Ovary (tissue), 10 donors: ENCODE measurements at places on chromosomes 16 and 17. TPM values are rescaled to one million over a fixed set of nuclear protein-coding genes. Genes with fewer than 3 reads are reported as not detected.

- no peak for DNase-seq
Observed at GRCh38 chr16:84513123-84513522, 8.7 kb upstream of the MEAK7 start.

- no peak for DNase-seq
Observed at GRCh38 chr17:64157669-64158180, 27.8 kb upstream of the ERN1 start.

DNA sequence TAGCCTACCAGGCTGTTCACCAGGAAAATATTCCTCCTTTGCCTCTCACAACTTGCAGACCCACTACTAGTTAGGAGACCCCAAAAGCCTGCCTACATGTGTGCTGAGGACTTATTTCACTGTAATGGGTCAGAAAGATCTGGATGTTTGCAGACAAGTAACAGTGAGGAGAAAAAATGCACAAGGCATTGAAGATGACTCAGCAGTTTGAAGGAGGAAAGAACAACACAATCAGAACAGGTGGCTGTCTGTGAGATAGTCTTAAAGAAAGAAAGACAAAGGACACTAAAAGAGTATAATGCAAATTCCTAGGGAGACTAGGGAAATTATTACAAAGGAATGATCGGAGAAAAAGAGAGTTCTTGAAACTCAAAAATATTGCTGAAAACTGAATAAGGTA lies 69.0 kb downstream of the ANKFN1 start:
- no peak for DNase-seq

GRCh38 chr16:88687254-88687576 lies 908 bp upstream of the SNAI3 start:
- DNase-seq: no peak

DNA sequence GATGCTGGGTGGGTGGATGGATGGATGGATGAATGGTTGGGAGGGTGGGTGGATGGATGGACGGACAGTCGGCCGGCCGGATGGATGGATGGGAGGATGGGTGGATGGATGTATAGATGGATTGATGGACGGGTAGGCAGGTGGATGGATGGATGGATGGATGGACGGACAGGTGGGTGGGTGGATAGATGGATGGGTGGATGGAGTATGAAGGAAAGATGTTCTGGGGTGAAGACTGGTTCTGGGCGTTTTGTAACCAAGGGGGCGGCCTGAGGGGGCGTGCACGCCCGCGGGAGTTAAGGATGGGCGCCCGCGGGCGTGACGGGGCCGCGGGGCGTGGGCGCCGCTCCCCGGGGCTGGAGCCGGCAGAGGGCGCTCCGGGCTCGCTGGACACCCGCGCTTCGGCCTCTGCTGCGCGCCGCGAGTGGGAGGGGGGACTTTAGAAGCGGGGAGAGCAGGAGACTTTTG lies at the start of gene NECAB2:
Gene NECAB2 (plus strand): TSS at position 407 of the 468 bp plus-strand sequence. CDS start 405 bp downstream, outside the sequence.
- DNase-seq: peak; percentile 71

DNA sequence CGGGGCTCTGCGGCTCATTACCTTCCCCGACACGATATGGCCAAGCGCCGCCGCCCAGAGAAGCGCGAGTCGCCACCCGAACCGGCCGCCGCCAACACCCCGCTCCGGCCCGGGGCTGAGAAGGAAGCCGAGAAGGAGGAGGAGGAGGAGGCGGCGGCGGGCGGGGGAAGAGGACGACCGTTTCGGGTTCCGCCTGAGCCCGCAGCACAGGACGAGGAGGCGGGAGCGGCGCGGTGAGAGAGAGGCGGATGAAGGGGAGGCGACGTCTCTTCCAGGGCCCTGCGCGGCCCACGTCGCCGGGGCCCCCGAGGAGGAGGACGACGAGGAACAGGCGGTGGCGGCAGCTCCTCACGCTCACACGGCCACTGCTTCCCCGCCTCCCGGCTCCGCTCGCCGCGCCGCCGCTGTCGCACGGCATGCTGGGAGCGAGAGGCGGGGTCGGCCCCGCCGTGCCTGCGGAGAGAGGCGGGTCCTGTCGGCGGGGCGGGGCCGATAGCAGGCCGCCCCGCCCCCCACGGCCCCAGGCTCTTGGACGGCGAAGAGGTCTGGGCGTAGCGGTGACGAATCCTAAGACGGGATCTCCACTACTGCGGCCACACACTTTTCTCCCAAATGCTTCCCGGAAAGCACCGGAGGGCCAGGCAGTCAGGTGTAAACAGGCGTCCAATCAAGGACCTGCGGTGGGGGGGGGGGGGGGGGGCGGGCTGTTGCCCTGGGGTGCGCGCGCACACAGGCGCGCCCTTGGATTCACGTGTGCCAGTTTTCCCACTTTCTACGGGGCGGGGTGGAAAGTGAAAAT lies 97.3 kb upstream of the METTL9 start:
- DNase-seq: peak; percentile 94

GRCh38 chr17:3528880-3529511 lies 28.6 kb downstream of the TRPV3 start:
- no peak for DNase-seq

- DNase-seq: no peak
Observed at GRCh38 chr16:57593021-57593420, 35.4 kb upstream of the ADGRG1 start.

GRCh38 chr16:82603784-82604411 lies 22.9 kb upstream of the CDH13 start:
- no peak for DNase-seq

DNA sequence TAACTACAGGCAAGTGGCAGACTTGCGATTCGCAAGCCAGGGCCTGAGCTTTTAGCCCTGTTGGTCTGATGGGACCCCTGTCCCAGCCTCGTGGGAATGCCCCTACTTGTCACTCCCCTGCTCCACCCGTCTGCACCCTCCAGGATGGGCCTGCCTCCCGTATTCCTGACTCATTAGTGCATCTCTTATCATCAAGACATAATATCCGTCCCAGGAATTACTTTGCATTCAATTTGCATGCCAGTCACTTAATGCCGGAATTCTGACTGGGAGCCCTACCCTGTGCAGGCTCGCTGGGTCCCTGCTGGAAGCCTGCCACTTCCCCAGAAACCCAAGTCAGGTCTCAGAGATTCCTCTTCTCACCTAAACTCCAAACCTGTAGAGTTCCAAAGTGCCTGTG lies 3.3 kb downstream of the PRSS53 start:
- DNase-seq: no peak

- DNase-seq: no peak
Observed at GRCh38 chr17:31509805-31510177, 118.3 kb downstream of the RAB11FIP4 start.

DNA sequence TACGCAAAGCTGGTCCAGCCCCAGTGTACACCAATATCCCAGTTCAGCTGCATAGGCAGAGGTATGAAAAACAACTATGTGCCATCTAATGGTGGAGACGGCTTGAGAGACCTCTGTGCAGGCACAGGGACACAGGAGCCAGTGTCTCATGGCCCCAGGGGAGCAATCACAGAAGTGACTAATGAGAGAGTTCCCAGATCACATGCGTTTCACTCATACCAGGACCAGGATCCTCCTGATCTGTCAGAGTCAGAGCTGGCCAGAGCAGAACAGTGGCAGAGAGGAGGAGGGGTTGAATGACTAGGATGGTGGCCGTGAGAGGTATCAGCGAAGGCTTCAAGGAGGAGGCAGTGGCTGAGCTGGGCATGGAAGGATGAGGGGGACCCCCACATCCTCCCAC lies 41.1 kb downstream of the TMEM132E start:
- no peak for DNase-seq

GRCh38 chr16:62450291-62450690 lies 414.1 kb upstream of the CDH8 start:
- no peak for DNase-seq

- no peak for DNase-seq
Observed at GRCh38 chr16:89407282-89407924, 83.0 kb downstream of the ANKRD11 start.

GRCh38 chr16:70573451-70574121 lies 50.0 kb downstream of the SF3B3 start:
- DNase-seq: no peak

DNA sequence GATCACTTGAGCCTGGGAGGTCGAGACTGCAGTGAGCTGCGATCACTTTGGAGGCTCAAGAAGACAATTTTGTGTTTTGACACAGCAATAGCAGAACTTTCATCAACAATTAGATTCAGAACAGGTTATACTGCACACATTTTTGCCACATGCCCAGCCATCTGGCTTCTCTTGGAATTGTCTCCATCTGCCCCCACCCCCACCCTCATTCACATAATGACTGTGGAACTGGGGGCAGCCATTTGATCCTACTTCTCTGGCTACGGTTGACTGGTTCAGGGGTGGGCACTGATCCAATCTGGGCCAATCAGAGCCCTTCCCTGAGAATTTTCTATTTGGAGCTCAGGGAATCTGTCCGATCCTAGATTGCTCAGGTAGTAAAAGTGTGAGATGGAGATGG lies 14.0 kb downstream of the TMEM92 start:
- DNase-seq: no peak

DNA sequence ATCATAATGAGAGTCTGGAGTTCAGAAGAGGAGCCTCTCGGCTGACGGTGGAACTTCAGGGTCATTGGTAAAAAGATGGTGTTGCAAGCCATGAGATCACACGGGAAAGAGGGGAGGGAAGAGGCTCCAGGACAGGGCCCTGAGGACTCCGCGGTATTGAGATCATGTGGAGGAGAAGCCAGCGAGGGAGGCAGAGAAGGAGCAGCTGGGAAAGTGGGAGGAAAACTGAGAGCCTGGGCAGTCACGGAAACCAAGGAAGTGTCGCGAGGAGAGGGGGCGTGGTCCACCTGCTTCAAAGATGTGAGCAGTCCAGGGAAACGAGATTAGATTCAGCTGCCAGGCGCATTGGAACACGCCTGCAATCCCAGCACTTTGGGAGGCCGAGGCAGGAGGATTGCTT lies 27.7 kb upstream of the SBK1 start:
- DNase-seq: no peak

The OTOP3 gene
- polyA plus RNA-seq: not detected

The COPZ2 gene
- polyA plus RNA-seq: 12.1 TPM

The TP53TG3C gene
- 0.23 TPM for polyA plus RNA-seq

The HELZ gene
- polyA plus RNA-seq: 8.4 TPM

The NPIPB6 gene
- polyA plus RNA-seq: 0.92 TPM

The KRT39 gene
- not detected for polyA plus RNA-seq
